ENCODE measurements at places on chromosomes 1 and 21.

- no peak for DNase-seq
Observed at GRCh38 chr1:111496398-111496797, 7.0 kb downstream of the ADORA3 start.

- no peak for DNase-seq
Observed at GRCh38 chr21:40373761-40374160, 473.2 kb downstream of the DSCAM start.

DNA sequence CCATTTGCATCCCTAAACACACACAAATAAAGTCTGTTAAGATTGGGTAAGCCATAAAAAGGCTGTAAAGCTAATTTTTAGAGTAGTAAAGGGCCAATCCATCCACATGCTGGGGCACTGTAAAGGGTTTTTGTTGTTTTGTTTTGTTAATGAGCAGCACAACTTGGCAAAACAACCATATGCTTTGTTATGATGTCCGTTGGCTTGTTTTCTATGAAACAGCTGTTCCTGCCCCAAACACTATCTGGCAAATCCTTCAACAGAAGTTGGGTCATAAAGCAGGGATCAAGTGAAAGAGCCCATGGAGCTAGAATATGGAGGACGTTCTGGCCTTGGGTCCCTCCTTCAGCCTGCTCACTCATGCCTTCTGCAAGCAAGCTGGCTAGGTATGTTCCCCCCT lies 183.6 kb downstream of the APP start:
- DNase-seq = no peak

- DNase-seq = no peak
Observed at GRCh38 chr21:44466351-44466954, 11.1 kb downstream of the LRRC3 start.

DNA sequence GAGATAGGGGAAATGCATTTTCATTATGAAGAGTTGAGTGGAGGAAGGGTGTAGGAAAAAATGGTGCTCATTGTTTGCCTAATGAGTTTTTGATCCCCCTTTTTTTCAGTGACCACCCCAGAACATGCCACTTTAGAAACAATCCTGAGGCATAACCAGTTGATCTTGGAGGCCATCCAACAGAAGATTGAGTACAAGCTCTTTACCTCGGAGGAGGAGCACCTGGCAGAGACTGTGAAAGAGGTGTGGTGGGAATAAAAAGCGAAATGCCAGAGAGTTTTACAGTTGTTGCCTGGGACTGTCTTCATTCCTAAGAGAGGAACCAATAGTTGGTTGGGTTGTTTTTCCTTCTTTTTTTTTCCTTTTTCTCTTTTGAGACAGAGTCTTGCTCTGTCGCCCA lies 54.3 kb upstream of the EPHA8 start:
- DNase-seq = peak; percentile 59

GRCh38 chr1:101142244-101142643 lies 94.6 kb upstream of the S1PR1 start:
- no peak for DNase-seq

- no peak for DNase-seq
Observed at GRCh38 chr1:33758698-33759097, 105.2 kb upstream of the HMGB4 start.

GRCh38 chr1:205356440-205357139 lies at the start of gene KLHDC8A:
TSS of gene KLHDC8A (minus strand) at chr1:205356922. CDS start at chr1:205343604, 13,318 bp downstream.
- peak; percentile 69 for DNase-seq

- no peak for DNase-seq
Observed at GRCh38 chr1:219374636-219375035, 201.0 kb downstream of the LYPLAL1 start.

DNA sequence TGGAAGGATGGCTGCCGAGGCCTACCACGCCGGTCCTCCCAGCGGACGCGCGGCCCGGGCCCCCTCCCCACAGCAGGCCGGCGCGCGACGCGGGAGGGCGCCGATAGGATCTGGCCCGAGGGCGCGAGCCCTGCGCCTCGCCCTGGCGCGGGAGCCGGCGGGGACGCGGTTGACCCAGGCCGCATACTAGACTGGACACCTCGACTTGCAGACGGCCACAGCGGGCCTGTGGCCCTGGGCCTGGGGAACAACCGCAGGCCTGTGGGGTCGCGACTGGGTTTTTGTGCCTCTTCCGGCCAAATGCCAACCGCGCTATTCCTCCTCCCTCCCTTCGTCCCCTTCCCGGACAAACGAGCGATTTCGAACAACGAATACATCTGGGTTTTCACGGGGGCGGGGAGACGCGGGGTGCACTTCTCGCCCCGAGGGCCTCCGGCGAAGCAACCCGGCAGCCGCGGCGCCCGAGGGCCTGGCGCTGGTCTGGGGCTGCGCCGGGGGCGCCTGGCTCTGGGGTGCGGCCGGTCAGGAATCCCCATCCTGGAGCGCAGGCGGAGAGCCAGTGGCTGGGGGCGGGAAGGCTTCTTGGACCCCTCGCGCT lies 2.4 kb downstream of the NHLH2 start:
- DNase-seq = peak; percentile 14

DNA sequence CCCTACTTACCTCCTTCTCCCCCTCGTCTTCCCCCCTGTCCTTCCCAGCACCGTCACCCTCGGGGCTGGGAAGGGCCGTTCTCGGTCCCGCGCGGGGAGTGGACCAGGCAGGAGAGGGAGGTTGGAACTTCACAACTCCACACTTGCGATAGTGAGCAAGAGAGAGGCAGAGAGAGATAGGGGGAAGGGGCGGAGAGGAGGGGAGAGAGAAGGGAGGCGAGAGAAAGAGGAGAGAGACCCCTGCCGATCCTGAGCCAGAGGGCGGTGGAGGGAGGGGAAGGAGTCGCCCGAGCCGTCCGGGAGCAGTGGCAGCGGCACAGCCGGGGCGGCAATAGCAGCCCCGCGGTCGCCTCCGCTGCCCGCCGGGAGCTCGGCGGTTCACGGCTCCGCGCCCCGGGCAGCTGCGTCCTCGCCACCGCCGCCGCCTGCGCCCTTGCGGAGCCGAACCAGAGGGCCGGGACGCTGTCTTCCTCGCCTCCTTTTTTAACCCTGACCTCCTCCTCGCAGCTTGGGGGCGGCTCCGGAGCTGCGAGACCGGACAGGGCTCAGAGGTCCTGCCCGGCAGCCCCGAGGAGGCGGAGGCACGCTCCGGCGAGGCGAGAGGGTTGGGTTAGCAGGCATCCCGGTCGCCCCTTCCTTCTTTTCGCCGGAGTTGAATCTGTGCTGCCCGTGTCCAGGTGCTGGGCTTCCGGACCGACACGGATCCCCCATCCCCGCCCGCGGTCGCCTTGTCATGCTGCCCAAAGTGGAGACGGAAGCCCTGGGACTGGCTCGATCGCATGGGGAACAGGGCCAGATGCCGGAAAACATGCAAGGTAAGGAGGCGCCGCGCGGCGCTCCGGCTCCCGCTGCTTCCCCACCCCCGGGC lies 11.7 kb downstream of the NR5A2 start:
- peak; percentile 53 for DNase-seq

DNA sequence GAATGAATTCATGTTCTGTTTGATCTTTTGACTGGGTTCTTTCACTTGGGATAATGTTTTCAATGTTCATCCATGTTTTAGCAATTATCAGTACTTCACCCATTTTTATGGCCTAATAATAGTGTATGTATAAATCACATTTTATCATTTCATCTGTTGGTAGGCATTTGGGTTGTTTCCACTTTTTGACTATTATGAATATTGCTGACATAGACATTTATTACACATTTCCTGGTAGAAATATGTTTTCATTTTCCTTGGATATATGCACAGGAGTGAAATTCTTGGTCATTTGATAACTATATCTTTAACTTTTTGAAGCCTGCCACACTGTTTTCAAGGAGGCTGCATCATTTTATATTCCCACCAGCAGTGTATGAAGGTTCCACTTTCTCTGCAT lies 79.8 kb downstream of the AXDND1 start:
- no peak for DNase-seq

DNA sequence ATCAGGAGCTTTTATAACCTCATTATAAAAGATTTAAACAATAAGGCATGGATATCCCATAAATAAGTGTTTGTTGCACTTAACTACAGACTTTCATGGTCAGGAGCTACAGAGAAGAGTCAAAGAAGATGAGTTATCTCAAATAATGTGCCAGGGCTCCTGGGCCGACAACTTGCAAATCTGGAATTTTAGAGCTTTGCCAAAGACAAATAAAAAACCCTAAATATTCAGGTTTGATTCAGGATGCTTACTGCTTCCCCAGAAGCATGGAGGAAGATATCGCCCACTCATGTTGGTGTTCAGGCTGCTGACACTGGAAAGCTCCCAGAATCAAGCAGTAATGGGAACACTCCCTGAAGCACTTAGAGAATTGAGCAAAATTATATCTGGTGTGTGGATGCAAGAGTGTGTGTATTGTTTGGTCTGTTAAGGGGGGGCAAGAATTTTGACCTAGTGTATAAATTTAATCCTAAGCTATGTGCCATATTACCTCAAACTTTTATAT lies 176.9 kb upstream of the ESRRG start:
- no peak for DNase-seq

GRCh38 chr1:59332983-59333382 lies 36.1 kb downstream of the FGGY start:
- DNase-seq = no peak

DNA sequence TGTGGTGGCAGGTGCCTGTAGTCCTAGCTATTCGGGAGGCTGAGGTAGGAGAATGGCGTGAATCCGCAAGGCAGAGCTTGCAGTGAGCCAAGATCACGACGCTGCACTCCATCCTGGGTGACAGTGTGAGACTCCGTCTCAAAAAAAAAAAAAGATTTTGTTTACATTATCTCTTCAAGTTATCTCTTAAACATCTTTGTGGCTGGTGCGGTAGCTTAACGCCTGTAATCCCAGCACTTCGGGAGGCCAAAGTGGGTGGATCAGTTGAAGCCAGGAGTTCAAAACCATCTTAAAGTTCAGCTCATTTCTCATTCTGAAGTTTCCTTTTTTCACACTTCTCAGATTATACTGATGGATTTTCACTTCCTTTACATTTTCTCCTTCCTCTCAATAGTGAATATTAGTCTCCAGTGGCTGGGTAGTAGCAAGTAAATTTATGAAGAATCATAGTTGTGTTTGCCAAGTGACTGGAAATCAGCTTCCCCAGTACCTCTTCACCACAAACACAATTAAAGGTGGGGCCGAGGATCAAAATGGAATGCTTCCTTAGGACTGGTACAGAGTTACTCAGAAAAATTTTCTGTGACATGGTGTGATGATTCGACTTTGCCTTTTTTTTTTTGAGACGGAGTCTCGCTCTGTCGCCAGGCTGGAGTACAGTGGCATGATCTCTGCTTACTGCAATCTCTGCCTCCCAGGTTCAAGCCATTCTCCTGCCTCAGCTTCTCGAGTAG lies 13.8 kb downstream of the PIP5K1A start:
- DNase-seq = no peak

- DNase-seq = peak; percentile 72
Observed at GRCh38 chr1:92961896-92962752, 862 bp upstream of the DIPK1A start.

DNA sequence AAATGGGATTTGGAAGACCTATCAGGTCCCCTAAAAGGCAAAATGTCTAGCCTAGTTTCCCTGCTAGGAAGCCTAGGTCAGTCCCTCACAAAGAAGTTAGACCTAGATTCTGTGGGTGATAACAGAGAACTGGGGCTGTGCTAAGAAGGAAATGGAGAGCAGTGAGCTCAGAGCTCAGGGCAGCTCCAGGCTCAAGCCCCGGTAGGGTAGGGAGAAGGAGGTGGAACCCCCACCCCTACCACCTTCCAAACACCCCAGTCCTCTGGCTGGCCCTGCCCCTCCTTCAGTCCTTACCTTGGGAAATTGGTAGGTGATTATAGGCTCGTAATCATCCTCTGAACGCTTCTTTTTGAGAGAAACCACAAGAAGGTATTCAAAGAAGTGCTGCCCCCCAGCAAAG lies 1.1 kb downstream of the DENND2D start:
- DNase-seq = no peak

DNA sequence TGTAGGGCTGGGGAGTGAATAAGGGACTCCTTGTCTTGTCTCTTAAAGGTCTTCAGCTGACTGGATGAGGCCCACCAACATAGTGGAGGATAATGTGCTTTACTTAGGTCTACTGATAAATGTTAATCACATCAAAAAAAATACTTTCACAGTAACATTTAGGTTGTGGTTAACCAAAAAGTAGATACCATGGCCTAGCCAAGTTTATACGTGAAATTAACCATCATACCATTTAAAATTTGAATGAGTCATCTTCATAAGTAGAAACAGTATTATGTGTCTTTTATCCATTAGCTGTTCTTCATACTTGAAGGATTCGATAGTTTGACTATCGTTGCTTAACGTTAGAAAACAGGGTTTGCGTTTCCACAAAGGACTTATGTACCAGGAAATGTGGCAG lies 80.9 kb downstream of the MTR start:
- no peak for DNase-seq

- no peak for DNase-seq
Observed at GRCh38 chr1:41833519-41834000, 85.2 kb downstream of the HIVEP3 start.

- DNase-seq = no peak
Observed at GRCh38 chr1:143748906-143749305, 222.9 kb downstream of the FAM72C start.

GRCh38 chr1:232292818-232293217 lies 337.1 kb downstream of the SIPA1L2 start:
- DNase-seq = no peak

GRCh38 chr1:58836408-58836807 lies 52.6 kb upstream of the JUN start:
- DNase-seq = no peak

DNA sequence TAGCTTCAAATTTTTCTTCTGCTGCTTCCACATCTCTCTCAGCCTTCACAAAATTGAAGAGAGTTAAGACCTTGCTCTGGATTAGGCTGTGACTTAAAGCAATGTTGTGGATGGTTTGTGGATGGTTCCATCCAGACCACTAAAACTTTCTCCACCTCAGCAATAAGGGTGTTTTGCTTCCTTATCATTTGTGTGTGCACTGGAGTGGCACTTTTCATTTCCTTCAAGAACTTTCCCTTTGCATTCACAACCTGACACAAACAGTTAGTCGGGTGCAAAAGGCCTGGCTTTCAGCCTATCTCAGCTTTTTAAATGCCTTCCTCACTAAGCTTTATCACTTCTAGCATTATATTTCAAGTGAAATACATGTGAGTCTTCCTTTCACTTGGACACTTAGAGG lies 30.3 kb downstream of the DENND1B start:
- no peak for DNase-seq

- peak; percentile 81 for DNase-seq
Observed at GRCh38 chr1:227947676-227948492, at the start of gene WNT9A. TSS of gene WNT9A (minus strand) at chr1:227947932. CDS start at chr1:227947887, 45 bp downstream.

- no peak for DNase-seq
Observed at GRCh38 chr1:98323388-98323787, 338.1 kb upstream of the SNX7 start.
